ENCODE measurements at places on chromosomes 6 and 20.

- no peak for DNase-seq
Observed at GRCh38 chr6:169240591-169241390, 12.9 kb downstream of the THBS2 start.

DNA sequence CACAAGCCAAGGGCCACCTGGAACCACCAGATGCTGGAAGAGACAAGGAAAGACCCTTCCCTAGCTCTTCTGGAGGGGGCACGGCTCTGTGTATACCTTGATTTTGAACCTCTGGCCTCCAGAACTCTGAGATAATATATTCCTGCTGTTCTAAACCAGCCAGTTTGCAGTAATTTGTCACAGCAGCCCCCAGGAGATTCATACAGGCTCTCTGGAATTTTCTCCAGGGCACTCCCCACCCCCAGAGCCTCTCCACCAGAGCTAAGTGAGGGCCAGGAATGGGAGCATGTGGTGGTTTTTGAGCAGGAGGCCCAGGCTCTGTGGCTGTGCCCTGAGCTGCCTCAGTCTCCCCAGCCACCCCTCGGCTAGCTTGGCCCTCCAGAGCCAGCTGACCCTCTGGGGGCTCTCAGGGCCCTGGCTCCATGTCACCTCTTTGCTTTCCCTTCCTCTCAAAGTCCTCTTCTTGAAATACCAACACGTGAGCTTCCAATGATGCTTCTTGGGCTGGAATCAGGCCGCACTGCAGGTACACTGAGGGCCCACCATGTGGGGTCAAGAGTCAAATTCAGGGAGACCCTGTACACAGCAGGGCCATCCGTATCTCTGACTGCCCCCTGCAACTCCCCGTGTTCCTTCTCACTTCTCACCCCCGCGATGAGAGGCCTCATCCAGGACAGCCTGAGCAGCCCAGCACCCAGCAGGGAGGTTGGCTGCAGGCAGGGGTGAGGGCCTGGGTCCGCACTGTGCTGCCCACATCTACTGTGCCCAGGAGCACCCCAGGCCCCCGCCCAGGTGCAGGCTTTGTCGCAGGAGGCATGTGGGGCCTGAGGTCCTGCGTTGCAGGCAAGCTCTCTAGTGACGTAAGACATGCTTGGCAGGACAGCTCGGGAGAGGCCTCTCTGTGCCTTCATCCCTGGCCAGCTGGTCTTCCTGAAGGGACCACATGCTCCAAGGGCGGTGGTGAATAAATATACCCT, 155.5 kb downstream of the ANKRD60 start:
- DNase-seq, result no peak

DNA sequence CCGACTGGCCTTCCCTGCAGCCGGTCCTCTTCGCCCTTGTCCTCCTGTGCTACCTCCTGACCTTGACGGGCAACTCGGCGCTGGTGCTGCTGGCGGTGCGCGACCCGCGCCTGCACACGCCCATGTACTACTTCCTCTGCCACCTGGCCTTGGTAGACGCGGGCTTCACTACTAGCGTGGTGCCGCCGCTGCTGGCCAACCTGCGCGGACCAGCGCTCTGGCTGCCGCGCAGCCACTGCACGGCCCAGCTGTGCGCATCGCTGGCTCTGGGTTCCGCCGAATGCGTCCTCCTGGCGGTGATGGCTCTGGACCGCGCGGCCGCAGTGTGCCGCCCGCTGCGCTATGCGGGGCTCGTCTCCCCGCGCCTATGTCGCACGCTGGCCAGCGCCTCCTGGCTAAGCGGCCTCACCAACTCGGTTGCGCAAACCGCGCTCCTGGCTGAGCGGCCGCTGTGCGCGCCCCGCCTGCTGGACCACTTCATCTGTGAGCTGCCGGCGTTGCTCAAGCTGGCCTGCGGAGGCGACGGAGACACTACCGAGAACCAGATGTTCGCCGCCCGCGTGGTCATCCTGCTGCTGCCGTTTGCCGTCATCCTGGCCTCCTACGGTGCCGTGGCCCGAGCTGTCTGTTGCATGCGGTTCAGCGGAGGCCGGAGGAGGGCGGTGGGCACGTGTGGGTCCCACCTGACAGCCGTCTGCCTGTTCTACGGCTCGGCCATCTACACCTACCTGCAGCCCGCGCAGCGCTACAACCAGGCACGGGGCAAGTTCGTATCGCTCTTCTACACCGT, 6.1 kb downstream of the UBD start:
- DNase-seq, result no peak

DNA sequence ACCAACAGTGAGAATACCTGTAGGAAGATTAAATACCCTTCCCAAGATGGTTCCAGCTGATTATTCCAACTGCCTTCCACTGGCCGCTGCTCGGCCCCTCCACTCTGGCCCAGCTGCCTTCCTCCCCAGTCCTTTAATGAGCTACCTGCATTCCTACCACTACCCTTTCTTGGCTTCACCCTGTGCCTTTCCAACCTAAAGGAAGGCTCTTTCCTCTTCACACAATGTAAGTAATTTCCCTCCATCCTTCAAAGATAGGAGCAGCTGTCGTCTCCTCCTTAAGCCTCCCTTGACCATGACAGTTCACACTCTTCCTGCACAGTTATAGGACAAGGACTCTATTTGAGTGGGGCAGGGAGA, 16.2 kb upstream of the SNX9 start:
- no peak for DNase-seq

DNA sequence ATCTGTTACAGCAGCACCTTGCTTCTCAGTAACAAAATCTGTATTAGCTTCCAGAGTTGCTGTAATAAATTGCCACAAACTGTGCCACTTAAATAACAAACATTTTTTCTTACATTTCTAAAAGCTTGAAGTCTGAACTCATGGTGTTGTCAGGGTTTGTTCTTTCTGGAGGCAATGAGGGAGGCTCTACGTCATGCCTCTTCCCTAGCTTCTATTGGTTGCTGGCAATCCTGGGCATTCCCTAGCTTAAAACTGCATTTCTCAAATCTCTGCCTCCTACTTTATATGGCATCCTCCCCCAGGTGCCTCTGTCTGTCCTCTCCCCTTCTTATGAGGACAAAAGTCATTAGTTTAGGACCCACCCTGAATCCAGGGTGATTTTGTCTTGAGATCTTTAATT, 41.6 kb upstream of the TMEM244 start:
- DNase-seq, result no peak

DNA sequence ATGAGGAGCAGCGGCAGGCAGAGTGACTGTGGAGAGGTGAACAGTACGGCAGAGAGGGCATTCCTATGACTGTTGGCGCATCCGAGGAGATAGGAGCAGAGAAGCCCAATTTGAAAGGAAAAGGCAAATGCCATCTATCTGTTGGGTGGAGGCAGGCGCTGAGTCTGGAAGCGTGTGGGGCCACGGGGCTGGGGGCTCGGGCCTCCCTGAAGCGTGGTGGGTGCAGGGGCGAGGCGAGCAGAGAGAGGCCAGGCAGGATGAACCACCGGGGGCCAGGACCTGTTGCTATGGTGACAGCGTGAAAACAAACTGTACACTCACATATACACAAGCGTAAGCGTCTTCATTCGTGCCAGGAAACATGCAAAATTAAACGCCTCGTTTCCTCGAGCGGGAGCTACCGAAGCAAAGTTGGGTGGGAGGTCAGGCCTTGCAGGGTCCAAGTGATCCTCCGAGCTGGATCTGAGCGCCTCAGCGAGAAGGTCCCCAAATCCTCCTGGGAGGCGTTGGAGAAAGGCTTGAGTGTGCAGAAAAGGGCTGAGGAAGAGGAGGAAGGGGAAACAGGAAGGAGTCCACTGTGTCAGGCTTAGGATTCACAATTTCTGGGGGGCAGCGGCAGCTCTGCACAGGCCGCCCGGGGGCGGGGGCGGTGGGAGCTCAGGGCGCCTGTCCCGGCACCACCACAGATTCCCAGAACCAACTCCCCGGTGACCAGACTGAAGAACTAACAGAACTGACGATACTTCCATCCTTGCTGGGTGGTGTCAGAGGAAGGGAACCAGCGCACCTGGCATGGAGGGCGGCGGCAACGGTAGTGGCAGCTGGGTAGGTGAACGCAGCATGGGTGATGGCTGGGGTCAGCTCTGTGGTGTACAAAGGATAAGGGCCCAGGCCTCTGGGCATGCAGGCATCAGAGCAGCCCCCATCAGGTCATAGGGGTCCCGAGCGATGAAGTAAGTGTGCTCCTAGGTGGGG, 68.2 kb downstream of the KHDC1L start:
- no peak for DNase-seq

- no peak for DNase-seq
Observed at GRCh38 chr6:84449220-84449619, 221.8 kb upstream of the CEP162 start.

GRCh38 chr6:142459271-142459670, 157.5 kb downstream of the ADGRG6 start:
- DNase-seq, result no peak

DNA sequence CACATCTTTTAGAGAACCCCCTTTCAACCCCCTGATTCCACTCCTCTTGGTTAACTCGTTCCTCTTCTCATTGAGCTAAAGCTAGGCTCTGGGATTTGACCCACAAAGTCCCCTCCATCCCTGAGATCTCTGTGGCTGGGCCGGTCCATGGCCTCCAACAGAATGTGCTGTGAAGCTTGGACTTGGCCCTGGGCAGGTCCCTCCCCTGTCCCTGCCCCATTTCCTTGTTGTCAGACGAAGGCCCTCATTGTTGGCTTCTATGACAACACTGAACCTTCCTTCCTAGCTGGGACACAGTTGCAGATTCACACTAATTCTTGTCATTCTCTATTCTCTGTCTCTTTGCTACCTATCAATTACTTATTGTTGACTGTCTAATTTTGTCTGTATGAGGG, 156.1 kb downstream of the SYCP2 start:
- no peak for DNase-seq

- no peak for DNase-seq
Observed at GRCh38 chr6:133441491-133441890, 200.3 kb downstream of the EYA4 start.

- no peak for DNase-seq
Observed at GRCh38 chr20:62761759-62762131, 34.5 kb upstream of the MRGBP start.

DNA sequence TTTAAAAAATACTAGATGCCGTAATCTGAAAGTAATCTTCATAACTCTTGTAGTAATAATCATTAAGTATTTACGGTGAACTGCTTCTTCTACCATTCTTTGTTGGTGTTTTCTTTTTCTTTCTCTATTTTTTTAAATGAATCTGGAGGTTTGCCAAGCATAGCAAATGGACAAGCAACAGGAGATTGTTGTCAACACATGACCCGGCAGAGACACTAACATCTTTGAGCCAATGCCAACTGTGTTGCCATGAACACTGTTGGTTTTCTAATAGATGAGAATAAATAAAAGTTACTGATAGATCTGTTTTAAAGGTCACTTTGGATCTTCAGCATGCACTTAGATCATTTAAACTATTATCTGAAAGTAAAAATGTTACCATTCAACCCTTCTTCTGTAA, 523.6 kb upstream of the EYS start:
- no peak for DNase-seq

- no peak for DNase-seq
Observed at GRCh38 chr20:62501801-62502495, 26.2 kb upstream of the GATA5 start.

DNA sequence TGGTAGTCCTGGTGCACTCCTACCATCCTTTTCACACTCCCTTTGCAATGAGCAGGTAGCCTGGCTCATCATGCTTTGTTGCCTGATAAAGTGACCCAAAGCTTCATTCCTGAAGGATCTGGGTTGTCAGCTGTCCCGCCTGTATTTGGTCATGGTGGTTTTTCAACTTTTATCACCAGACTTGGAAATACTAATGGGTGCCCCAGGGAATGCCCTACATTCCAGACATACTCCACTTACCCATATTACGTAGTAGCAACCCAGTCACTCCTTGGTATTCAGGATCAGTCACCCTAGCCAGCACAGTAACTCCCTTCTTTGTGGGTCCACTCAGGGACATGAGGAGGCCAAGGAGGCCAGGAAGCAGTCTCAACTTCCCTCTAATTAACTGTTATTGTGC, 199.2 kb downstream of the MAFB start:
- DNase-seq, result no peak

- no peak for DNase-seq
Observed at GRCh38 chr20:1367479-1367878, 25.4 kb downstream of the FKBP1A start.

DNA sequence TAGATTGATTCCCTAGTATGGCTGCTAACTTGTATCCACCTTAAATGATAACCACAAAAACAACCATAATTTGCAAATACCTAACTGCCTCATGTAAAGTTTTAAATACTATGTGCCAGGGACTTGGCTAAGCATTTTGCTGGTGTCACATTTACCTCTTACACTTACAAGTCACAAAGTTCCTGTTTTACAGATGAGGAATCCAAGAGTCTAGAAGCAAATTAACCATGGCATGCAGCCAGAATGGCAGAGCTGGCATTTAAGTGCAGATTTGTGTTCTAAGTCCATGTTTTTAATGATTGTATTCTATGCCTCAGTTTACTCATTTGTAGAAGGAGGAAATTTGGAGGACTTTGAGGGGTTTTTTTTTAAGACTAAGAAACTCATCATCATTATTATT, 696.7 kb downstream of the PTPRT start:
- no peak for DNase-seq

DNA sequence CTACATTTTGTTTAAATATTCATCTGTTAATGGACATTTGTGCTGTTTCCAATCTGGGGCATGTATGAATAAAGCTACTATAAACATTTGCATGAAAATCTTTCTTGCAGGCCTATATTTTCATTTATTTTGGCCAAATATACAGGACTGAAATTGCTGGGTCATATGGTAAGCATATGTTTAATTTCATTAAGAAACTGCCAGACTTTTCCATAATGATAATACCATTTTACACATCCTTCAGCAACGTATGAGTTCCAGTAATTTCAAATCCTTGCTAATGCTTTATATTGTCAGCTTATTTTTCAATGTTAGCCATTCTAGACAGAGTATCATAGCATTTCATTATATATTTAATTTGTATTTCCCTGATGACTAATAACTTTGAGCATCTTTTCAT, 51.0 kb downstream of the GPR6 start:
- no peak for DNase-seq

GRCh38 chr6:113960795-113961194, 10.2 kb downstream of the HDAC2 start:
- no peak for DNase-seq

GRCh38 chr6:40194447-40195170, 260.3 kb upstream of the MOCS1 start:
- no peak for DNase-seq

GRCh38 chr6:15793288-15793687, 130.5 kb upstream of the DTNBP1 start:
- DNase-seq, result peak; percentile 9

GRCh38 chr20:58228103-58228483, 360 bp downstream of the ANKRD60 start:
- no peak for DNase-seq

GRCh38 chr20:35731469-35731788, 10.6 kb downstream of the RBM39 start:
- DNase-seq, result no peak

GRCh38 chr6:121920616-121921015, 478.8 kb upstream of the HSF2 start:
- no peak for DNase-seq

DNA sequence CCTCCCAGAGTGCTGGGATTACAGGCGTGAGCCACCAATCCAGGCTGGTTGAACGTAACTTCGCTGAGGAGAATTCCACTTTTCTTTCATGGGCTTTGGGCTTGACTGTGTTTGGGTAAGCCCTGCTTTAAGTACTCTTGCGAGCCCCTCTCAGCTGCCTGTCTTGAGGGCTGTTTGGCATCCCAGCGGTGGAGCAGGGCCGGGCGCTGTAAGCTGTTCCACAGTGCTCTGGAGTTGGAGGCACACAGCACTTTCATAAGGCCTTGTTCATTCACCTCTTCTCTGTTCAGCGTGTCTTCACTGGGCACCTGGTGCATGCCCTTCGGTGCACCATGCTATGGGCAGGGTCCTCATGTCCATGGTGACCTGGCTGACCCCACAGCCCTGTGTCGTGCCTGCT, 21.6 kb downstream of the PNLDC1 start:
- no peak for DNase-seq

- DNase-seq, result no peak
Observed at GRCh38 chr6:145818796-145819195, 4.2 kb upstream of the FBXO30 start.
